NCI-H345 (cell line): ENCODE measurements at places on chromosomes 1 and 21.

DNA sequence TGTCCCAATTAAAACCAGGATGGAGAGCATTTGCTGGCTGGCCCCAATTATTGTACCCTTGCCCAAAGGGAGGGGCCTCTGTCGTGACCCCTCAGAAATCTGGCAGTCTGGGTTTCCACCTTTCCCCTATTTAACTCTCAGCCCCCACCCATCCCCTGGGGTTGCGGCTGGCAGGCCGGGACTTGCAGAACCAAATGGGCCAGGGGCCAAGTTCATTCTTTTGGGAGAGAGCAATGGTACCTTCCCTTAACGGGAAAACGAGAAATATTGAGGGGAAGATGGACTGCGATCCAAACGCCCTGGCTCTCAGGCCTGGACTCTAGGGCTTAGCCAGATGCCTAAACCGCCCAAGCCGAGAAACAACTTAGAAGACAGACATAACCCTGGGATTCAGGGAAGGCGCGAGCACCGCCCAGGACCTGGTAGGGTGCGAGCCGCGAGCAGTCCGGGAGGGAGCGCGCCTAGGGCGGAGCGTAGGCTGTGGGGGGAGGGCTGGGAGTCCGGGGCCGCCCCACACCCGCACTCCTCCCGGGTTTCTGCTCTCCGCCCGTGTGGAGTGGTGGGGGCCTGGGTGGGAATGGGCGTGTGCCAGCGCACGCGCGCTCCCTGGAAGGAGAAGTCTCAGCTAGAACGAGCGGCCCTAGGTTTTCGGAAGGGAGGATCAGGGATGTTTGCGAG is at the start of gene SLC27A3:
TSS of gene SLC27A3 (plus strand) at position 628 of the 678 bp plus-strand sequence. CDS start 91 bp downstream, outside the sequence.
- DNase-seq = peak; percentile 96

DNA sequence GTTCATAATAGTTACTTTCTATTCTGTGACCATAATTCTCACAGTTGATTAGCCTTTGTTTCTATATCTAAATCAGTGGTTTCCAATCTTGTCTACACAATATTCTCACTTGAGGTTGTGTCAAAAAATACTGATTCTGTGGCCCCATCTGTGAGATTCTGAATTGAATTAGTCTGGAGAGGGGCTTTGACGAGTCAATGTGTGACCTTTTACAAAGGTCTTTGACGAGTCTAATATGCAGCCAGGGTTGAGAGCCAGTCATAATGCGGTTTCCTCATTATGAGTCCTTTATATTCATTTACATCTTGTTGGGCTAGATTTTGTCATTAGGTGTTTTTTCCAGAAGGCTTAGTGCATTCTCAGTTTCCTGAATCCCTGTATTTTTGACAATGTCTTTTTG is 19.7 kb downstream of the FCRL5 start:
- no peak for DNase-seq

DNA sequence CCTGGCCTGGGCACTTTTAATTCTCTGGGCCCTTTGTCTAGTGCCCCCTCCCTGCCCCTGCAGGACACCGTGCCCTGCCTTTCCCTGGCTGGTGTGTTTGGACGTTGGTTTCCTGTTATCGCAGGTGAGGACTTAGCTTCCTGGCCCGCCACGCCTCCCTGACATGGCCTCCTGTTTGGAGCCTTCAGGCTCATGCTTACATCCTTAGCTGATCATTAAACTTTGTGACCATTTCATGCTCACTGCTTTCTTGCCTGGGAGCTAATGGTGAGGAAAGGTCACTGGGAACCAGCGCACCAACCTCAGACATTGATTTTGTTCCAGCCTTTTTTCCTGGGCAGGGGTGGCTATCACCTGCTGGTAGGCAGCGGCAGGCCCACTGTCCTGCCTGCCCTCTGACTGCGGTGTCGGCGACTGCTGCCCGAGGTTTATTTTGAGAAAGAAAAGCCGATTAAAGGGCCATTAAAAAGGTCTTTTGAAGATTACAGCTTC is 3.7 kb downstream of the PFKL start:
- no peak for DNase-seq

DNA sequence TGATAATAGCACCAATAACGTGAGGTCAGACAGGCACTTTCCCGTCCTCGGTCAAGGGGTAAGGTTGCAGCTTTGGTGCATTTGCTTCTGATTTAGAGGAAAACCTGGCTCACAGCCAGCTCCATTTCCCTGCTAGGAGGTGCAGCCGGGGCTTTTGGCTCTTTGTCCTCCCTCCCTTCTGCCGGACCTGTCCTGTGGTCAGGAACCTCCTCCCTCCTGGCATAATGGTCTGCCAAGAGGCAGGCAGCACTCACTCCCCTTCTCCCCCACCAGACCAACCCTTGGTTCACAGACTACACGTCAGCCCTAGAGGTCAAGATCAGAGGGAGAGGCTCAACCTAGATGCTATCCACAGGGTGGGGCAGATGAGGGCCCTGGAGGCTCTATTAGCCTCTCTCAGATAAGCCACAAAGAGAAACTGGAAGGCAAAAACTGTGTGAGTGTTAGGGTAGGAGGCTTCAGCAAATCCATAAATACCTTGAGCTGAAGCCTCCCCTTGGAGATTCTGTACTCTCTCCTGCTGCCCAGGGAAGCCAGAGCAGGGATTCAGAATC is 64.8 kb downstream of the PLXNA2 start:
- DNase-seq = peak; percentile 32

GRCh38 chr1:199041173-199041914 is 402.5 kb downstream of the PTPRC start:
- DNase-seq = no peak

GRCh38 chr1:184408580-184408979 is 21.8 kb downstream of the C1orf21 start:
- DNase-seq = no peak

DNA sequence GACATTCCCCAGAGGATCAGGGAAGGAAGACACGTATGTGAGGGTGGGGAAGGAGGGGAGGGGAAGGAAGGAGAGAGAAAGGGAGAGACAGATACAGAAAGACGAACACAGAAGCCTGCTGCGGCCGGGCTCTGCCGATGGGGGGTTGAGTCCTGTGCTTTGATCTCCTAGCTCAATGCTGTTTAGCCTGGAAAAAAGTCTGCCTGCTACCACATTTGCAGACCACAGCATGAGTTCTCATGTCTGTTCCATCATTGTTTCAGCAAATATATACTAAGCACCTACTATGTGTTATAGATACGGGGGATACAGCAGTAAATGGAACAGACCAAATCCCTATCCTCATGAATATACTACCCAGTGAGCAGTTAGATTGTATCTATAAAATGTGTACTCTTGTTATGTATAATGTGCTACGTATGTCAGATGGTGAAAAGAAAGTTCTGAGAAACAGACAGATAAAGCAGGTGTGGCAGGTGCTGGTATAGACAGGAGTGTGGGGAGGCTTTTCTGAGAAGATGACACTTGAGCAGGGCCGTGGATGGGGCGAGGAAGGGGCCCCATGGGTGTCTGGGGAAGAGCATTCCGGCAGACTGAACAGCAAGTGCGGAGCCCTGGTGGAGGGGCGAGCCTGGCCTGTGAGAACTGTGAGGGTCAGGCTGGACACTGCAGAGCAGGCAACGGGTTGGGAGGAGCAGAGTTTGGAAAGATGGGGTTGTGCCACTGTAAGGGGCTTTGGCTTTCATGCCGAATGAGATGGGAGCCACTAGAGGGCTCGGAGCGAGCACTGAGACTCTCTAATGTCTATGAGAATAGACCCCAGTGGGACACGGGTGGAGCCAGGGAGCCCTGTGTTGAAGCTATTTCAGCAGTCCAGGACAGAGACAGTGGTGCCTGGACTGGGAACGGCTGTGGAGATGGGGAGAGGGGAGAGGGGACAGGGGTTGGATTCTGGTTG is 34.1 kb downstream of the KIAA1614 start:
- no peak for DNase-seq

GRCh38 chr1:14251871-14252270 is 346.6 kb upstream of the KAZN start:
- no peak for DNase-seq

DNA sequence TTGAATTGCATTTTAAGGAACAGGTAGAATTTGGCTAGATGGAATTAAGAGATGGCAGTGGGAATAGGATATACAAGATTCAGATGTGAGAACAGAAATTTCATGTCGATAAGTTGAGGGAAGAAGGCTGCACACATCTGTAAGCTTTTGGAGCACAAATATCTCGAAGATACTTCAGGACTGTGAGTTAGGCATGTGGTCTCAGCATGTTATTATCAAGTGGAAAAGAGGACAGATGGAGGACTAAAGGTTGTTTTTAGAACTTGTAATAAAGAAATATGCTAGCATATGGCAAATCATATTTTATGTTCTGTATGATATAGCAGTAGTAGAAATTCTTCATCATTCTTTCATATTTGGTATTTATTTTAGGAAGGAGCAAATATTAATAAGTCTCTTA is 61.5 kb downstream of the KIF1B start:
- DNase-seq = no peak

GRCh38 chr1:228515200-228515834 is 28.1 kb downstream of the RNF187 start:
- no peak for DNase-seq

DNA sequence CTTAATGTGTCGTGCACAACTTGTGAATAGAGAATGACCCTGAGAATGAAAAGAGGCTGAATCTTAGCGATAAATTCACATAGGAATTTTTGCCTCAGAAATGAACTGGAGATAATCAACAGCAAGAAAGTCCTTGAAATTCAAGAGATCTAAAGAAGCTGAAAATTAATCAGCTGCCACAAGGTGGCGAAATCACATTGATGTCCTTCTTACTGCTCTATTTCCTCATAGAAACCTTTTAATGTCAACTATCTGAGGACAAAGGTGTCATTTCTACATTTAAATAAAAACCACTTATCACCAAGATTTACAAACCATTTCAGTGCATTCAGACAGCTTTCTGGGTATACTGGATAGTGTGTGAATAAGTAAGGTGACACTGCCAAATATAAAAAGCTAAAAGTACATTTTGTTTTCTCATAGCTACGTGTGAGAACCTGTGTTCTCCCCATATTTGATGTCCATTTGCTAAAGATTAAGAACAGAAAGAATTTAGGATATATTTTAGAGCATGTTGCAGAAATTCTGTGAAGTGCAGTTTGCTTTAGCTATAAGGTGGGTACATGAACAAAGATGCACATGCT is 485.3 kb upstream of the PTBP2 start:
- peak; percentile 51 for DNase-seq

DNA sequence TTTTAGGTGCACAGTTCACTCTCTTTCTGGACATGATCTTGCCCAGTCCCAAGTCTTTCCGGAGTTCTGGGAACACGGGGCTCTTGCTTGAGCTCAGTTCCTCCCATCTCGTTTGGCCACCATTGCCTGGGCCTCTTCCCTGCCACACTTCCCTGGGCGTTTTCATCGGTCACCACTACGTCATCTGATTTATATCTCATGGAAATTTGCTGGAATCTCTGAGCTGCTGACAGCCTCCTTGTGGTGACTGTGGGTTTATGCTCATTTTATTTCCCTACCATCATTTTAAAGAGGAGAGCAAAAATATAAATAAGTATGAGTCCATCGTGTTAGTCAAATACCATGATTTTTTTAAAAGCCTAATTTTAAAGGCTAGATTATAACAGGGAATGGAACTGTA is 449.1 kb upstream of the KAZN start:
- DNase-seq = no peak

GRCh38 chr1:204705888-204706837 is 20.6 kb upstream of the LRRN2 start:
- no peak for DNase-seq

GRCh38 chr1:148263128-148263905 is 111.2 kb upstream of the NBPF11 start:
- peak; percentile 91 for DNase-seq

- no peak for DNase-seq
These were observed 80.9 kb downstream of the UCHL5 start for GRCh38 chr1:192978195-192978710.

GRCh38 chr1:1956586-1957532 is 37.8 kb upstream of the TMEM52 start:
- DNase-seq = no peak

GRCh38 chr21:42991992-42992740 is 17.8 kb downstream of the PKNOX1 start:
- no peak for DNase-seq

- DNase-seq = peak; percentile 80
These were observed 247.5 kb downstream of the LMX1A start for GRCh38 chr1:165109013-165109412.
